Right renal pelvis (tissue), 4 donors: ENCODE measurements at places on chromosomes 1 and 21. TPM values are rescaled to one million over a fixed set of nuclear protein-coding genes. Genes with fewer than 3 reads are reported as not detected.

Gene SLAMF1
- 0.17 TPM for polyA plus RNA-seq

- DNase-seq = no peak
These were observed 13.4 kb upstream of the DPT start for GRCh38 chr1:168742386-168742785.

- no peak for DNase-seq
These were observed 81.8 kb downstream of the PBX1 start for GRCh38 chr1:164640686-164641352.

DNA sequence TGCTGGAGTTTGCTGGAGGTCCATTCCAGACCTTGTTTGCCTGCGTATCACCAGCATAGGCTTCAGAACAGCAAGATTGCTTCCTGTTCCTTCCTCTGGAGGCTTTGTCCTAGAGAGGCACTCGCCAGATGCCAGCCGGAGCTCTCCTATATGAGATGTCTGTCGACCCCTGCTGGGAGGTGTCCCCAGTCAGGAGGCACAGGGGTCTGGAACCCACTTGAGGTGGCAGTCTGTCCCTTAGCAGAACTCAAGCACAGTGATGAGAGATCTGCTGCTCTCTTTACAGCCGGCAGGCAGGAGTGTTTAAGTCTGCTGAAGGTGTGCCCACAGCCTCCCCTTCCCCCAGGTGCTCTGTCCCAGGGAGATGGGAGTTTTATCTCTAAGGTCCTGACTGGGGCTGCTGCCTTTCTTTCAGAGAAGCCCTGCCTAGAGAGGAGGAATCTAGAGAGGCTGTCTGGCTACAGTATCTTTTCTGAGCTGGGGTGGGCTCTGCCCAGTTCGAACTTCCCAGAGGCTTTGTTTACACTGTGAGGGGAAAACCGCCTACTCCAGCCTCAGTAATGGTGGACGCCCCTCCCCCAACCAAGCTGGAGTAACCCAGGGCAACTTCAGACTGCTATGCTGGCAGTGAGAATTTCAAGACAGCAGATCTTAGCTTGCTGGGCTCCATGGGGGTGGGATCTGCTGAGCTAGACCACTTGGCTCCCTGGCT, 205.0 kb downstream of the GPR52 start:
- DNase-seq = no peak

Gene KRTAP25-1
- not detected for polyA plus RNA-seq

- DNase-seq = no peak
These were observed 655.5 kb downstream of the KIF26B start for GRCh38 chr1:245810181-245810769.

GRCh38 chr21:18041012-18041411, 203.6 kb upstream of the CHODL start:
- peak; percentile 8 for DNase-seq

DNA sequence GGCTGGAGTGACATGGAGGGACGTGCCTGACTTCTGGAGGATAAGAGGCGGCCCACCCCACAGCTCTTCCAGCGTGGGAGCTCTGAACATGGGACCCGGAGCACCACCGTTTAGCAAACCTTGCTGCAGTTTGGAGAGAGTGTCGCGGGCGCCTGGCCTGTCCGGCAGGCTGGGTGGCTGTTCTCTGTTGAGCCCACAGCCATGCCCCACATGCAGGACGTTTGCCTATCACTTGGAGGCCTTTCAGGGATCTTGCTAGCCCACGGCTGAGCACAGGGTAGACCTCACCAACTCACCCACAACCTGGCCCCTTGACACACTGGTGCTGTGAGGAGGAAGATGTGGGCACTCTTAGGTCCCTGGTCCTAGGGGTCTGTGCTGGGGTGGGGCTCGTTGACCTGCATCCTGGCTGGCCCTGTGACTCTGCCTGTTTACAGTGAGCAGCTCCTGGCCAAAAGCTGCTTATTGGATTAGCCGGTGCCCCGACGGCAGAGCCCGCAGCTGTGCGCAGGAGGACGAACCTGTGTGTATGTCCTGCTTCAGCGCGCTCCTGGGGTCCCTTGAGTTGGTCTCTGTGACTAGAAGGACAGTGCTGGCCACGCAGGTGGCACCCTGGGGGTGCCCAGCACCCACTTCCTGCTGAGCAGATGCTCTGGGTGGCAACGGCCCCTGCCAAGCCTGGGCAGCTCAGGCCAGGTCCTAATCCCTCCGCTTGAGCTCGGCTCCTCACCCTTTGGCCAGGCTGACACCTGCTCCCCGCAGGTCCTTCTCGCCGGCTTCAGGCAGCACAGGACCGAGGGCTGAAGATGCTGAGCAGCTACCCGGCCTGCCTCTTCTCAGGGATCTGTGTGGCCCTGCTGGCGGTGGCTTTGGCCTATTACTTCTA, 72.4 kb upstream of the TRAPPC10 start:
- no peak for DNase-seq

GRCh38 chr1:210129092-210129491, 103.5 kb upstream of the SERTAD4 start:
- DNase-seq = no peak

- peak; percentile 40 for DNase-seq
These were observed 20.9 kb downstream of the ERICH3 start for GRCh38 chr1:74652711-74653139.

DNA sequence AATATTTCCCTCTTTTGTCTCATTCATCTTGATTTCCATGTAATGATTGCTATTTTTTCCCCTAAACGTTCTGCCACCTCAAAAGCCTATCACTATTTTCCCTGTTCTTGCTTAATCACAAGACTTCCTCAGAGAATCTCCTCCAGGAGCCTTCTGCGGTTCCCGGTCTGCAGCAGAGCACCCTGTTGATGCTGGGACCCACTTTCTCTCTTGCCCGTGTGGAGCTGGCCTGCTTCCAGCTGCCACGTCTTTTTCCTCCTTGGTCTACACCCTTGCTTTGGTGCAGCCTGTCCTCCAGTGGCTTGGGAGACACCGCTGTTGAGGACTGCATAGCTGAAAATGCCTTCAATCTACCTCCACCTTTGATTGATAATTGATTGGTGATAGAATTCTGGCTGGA, 70.0 kb upstream of the COA6 start:
- DNase-seq = no peak

DNA sequence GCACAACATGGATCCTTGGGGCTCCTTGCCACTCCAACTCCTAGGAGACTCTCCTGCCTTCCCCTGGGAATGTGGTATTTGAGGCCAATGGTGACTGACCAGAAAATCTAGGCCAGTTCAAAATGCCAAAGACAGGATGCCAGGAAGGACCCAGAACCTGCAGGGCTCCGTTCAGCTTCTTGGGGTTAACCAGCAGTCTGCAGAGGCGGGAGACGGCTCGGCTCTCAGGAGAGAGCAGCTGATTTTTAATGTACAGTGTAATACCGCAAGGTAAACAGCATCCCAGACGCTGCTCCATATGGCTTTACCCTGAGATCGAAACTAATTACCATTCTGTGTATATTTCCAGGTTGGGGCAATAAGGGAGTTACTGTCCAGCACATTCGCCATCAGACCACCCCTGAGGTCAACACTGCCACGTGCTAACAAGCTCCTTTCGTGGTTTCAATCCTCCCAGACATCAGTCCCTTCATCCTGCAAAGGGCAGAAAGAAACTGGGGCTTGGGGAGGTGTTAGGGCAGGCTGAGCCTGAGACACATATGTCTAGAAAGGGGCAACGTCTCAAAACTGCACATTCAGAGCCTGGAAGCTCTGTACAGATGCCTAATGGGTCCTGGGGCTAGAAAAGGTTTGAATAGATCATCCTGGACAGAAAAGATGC, 16.7 kb downstream of the ITPKB start:
- DNase-seq = no peak

- DNase-seq = no peak
These were observed 132.2 kb downstream of the ATP5PO start for GRCh38 chr21:33783187-33783979.
